Ecto neural progenitor cell (in vitro differentiated cells): ENCODE measurements at places on chromosomes 3 and 15.

DNA sequence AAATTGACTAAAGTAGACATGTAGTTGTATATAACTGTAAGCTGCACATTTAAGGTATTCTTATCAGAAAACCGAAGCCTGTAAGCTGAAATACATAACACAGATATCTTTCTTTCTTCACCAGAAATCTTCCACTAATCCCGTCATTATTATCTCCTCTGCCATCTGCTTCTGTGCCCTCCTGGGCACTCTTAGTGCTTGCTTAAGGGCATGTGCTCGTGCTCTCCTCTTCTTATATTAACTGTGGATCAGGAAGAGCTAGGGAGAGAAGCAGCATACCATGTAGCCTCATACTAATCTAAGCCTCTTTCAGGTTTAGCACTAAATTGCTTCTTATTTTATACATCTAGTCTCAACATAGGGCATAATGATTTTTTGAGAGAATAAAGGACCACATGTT is 60.8 kb downstream of the RIOX2 start:
- DNase-seq, result no peak

DNA sequence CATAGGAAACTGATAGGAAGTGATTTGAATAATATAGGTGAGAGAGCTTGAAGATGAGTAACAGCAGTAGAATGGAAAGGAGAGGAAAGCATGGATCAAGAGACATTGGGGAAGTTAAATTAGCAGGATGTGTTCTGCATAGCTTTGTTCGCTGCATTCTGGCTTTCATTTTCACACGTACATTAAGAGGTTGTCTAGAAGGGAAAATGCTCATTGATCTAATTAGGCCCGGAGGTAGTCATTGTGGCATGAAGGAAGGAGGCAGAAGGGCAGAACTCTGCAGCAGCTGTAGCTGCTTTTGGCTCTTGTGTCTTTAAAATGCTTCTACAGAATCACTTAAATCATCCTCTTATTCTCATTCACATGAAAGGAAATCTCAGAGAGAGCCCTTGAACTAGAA is 40.3 kb downstream of the KCNAB1 start:
- DNase-seq, result no peak

- no peak for DNase-seq
Measured at GRCh38 chr3:37891227-37891626, 29.5 kb downstream of the CTDSPL start.

GRCh38 chr3:64031540-64032508 is 8.5 kb upstream of the PSMD6 start:
- DNase-seq, result no peak

GRCh38 chr3:3286014-3286413 is 106.5 kb upstream of the CRBN start:
- DNase-seq, result no peak

GRCh38 chr3:127848131-127849129 is 26.1 kb upstream of the MGLL start:
- DNase-seq, result no peak

DNA sequence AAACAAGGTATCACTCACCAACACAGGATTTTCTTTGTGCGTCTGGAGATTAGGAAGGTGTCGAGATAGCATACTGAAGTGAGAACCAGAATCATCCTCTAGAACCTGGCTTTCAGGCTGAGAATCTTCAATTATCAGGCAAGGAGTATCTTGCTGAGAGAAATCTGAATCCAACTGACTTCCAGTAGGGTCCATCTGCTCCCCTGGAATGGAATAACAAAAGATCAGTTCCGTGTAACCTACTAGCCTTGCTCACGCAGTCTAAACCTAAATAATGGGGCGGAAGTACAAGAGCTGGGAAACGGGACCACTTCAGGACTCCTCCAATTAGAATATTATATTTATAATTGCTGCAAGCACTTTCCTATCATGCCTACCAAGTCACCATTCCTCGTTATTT is 690 bp downstream of the TP53BP1 start:
- DNase-seq, result no peak

DNA sequence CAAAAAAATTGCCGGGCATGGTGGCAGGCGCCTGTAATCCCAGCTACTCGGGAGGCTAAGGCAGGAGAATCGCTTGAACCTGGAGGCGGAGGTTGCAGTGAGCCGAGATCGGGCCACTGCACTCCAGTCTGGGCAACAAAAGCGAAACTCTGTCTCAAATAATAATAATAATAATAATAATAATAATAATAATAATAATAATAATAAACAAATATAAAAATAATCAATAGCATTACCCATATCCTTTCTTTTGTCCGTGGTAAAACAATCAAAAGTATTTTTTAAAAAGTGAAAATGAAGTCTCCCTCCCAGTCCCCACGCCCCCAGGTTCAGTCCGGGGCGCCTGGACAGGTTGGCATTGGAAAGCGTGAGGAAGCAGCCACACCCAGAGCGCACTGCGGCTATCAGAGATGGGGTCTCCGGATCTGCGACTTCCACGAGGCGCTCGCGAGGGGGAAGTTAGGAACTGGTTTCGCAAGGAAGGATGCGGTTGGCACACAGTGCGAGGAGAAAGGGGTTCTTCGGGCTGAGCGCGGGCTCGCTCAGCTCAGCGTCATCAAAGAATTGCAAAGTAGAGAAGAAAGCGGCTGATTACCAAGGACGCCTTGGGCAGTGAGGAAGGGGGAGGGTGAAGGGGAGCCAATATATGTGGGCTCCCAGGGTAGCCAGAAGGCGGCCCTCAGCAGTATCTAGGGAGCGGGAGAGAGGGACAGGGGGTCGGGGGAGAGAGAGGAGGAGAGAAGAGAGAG is 69.5 kb upstream of the EPHB3 start:
- DNase-seq, result no peak

DNA sequence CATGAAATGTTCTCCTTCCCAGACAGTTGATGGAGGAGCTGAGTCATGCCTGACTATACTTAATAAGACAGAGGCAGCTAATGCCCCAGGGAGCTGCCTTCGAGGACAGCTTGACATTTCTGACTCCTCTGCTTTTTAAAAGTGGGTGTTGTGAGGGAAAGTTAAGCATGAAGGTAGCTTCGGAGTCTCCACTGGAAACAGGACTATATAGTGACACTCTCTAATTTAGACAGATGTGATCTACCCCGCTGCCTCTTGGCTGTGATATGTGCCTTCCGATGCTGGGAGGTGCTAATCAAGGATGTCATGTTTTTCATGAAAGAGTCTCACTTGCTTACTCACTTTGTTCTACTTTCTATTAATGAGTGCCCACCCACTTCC is 72.7 kb downstream of the IL1RAP start:
- no peak for DNase-seq

DNA sequence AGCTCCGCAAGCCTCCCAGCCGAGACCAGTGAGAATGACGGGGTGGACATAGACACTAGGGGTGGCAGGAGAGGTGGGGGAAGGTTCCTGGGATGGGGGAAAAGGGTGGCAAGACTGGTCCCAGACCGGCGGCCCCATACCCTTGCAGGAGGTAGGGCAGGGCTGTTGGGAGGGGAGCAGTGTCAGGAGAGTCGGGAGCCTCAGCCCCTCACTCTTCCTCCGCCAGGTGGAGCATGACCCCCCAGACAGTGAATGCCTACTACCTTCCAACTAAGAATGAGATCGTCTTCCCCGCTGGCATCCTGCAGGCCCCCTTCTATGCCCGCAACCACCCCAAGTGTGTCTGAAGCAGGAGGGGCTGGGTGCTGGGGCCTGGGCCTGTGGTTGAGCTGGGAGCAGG is 8.7 kb upstream of the PSMD2 start:
- no peak for DNase-seq

DNA sequence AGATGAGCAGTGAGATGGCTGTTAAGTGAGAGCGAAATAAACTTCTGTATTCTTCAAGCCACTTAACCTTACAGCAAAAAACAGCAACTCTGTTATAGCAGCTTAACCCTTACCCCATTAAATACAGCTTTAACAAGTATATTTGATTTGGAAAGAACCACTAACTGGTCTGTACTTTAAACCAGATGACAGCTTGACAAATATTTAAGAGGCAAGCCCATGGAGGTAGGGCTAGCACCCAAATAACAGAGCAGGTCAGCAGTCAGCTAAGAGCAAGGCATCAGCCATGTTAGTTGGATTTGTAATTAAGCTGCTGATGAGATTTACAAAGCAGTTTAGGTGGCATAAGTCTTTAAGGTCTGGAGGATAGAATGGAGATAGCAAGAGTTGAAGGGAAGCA is 3.5 kb downstream of the LZTFL1 start:
- DNase-seq, result no peak

DNA sequence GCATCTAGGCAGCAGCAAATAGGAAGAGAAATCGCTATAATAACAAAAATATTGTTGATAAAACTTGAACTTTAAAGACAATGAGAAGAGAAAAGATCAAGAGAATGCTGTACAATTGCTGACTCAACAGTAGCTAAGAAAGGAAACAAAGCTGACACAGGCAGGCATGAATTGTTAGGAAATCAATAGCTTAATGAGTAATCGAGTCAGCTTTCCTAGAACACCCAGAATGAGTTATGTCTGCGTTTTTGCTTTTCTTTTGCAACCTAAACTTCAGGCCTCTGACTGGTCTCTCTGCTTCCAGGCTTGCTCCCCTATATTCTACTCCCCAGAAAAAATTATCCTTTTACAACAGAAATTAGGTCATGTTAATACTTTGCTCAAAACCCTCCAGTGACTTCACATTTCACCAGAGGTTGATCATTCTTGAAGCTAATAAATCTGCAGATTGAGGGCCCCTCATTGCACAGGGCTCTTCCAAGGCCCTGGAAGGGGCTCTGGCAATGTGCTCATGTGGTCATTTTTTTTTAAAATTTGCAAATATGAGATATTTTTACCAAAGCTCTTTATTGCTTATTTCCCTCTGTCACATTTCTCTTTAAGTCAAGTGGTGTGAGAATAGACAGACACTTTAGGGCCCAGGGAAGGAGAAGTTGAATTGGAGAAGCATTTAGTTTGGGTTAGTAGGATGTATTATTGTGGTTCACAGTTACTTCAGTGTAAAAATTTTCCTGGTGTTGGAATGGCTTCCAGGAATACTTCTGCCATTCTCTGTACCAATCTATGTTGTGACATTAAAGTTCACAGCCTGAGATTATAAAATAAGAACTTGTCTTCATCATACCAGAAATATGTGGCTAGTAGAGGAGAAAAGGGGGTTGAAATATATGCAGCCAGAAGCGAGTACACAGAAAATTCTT is 116.3 kb downstream of the TMCO5A start:
- DNase-seq, result no peak

GRCh38 chr15:41984622-41985021 is 12.3 kb upstream of the EHD4 start:
- DNase-seq, result peak; percentile 30
